RWPE2 (cell line): ENCODE measurements at places on chromosomes 7 and 10.

GRCh38 chr10:110209926-110210673 is 2.7 kb downstream of the MXI1 start:
- no peaks in the 10 kb centered on the region for H3K4me1 ChIP-seq
- no peaks in the 10 kb centered on the region for H3K36me3 ChIP-seq
- H3K27ac ChIP-seq, result peak overlapping the region; percentile 47
- DNase-seq, result no peak
- H3K27me3 ChIP-seq, result no peaks in the 10 kb centered on the region

GRCh38 chr10:95430231-95430951 is 130.8 kb downstream of the SORBS1 start:
- no peaks in the 10 kb centered on the region for H3K36me3 ChIP-seq
- H3K4me3 ChIP-seq, result no peak overlapping the region
- H3K27ac ChIP-seq, result peak overlapping the region; percentile 27
- H3K27me3 ChIP-seq, result no peaks in the 10 kb centered on the region

GRCh38 chr7:128084896-128085608 is 53.8 kb upstream of the LRRC4 start:
- H3K36me3 ChIP-seq, result peaks cover 31% of the 10 kb centered on the region
- H3K4me3 ChIP-seq, result no peak overlapping the region
- no peak for DNase-seq
- H3K27ac ChIP-seq, result no peak overlapping the region
- no peaks in the 10 kb centered on the region for H3K27me3 ChIP-seq

DNA sequence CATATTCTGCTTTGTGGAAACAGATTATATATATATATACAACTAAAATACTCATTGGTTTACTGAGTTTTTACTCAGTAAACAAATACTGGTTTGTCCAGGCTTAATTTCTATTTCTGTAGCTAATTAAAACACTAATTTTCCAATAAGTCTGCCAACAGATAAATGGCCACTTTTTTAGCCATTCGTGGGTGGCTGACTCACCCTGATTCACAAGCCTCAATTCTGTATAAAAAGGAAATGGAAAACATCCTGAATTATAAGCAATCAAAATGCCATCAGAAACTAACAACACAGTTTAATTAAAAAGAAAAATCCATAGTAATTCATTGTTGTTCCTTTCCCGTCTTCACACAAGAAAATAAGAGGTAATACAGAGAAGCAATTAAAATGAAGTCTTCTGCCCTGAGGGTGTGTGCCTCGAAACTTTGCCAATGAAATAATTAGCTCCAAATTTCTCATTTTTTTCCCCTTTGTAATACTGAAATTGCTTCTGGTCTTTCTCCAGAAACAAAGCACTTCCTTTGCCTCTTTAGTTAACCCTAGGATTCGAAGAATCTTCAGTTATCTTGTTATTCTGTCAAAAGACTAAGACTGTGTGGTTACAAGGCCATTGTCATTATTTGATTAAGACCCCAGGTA is 118.7 kb upstream of the PTN start:
- DNase-seq, result no peak
- H3K27ac ChIP-seq, result no peak overlapping the region
- H3K36me3 ChIP-seq, result no peaks in the 10 kb centered on the region
- no peaks in the 10 kb centered on the region for H3K27me3 ChIP-seq
- H3K4me1 ChIP-seq, result peaks cover 16% of the 10 kb centered on the region
- no peak overlapping the region for H3K4me3 ChIP-seq

DNA sequence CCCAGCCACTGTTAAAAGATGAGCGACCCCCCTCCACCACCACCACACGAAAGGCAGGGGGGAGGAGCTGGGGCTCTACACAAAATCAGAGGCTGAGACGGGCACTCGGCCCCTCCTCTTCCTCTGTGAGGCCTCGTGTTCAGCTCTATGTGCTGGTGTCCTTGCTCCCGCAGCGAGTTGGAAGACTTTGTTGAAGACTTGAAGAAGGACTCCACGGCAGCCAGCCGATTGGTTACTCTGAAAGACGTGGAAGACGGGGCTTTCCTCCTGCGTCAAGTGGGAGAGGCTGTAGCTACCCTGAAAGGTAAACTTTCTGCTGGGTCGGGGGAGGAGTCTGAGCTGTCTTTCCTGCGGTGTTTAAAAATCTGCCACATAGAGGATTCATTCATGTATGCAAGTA is 203.7 kb downstream of the ARHGAP21 start:
- H3K4me1 ChIP-seq, result no peaks in the 10 kb centered on the region
- peaks cover 44% of the 10 kb centered on the region for H3K36me3 ChIP-seq
- no peak overlapping the region for H3K27ac ChIP-seq
- H3K4me3 ChIP-seq, result no peak overlapping the region
